ENCODE measurements at places on chromosomes 3 and 15.

DNA sequence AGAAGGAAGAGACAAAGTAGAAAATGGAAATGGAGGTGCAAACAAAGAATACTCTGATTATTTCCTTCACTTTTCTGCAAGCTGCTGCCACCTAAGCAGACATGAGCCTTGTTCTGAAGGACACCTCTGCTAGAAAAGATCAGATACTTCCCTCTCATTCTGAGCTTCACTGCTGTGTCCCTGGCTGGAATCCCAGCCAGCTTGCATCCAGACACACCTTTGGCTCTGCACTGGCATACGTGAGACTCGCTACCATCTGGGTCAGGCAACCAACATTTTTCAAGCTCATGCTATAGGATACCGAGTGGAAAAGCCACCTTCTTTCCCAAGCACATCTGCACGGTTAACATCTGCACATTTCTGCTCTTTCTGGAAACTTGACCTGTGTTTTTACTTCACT lies 166.7 kb upstream of the SUCLG2 start:
- no peak for DNase-seq

DNA sequence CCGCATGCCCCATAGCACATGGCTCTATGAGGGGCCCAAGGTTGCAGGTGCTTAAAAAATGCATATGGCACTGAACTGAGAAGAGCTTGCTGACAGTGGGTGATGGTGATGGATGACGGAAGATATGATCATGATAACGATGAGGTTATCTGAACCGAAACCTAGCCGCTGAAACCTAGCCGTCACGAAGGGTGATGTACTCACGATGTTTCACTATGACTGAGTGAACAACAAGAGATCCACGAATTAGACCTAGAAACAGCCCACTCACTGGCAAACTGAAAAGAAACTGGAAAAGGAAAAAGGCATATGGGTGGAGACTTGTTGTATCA lies 57.6 kb upstream of the BCL6 start:
- peak; percentile 84 for DNase-seq

DNA sequence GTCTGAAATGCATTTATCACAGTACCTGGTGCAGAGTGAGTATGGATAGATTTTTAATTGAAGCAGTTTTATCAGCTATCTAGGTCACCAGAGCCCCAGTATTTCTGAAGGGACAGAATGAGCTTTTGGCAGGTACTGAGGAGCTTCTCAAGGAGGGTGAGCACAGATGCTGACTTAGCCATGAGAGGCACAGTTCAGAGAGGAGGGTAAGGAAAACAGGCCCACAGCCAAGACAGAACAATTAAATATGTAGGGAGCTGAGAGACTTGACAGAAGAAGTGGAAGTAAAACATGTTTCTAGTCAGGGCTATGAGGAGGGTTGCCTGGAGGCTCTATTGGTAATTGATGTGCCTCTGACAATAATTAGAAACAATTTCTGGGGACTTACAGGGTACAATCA lies 20.1 kb downstream of the ZNF80 start:
- no peak for DNase-seq

DNA sequence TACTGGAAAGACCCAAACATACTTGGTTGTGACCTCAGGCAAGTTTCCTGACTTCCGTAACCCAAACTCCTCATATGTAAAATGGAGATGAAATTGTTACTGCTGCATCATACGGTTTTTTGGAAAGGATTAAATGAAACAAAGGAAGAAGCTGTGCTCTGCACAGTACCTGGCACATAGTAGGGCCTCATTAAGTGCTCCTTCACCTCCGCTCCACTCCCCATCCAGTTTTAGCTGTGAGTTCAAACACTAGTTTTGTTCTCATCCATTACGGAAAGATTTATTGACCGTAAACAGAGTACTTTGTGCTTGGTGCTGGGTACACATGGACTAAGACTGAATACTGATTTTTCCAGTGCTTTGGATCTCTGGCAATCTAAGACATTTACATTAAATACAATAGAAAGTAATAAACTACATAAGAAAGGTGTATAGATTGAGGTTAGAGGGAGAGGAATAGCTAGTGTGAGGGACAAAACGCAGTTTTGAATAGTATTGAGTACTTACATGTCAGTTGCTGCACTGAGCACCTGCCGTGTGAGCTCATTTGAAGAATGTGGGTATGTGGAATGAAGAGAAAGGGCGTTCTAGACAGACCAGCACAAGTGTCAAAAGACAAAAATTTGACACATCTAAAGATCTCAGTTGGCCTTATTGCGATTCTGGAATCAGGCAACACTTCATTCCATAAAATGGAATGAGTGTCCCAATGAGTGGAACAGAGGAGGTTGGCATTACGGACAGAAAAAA lies 594 bp upstream of the ICE2 start:
- DNase-seq, result peak; percentile 39

DNA sequence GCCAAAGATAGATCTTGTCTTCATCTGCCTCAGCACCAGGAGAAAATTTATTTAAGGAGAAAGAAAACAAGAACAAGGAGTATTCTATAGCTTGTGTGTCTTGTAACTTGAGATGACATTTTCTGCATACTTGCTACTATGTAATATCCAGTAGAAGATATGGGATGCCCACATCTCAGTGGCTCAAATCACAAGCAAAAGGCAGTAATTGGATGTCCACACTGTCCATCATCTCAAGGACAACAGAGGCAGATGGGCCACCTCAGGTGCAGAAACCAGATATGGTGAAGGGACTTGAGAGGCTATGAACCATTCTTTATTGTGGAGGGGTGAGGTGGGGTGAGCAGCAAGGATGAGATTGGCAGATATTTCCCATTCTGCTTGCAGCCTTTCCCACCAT lies 309.0 kb downstream of the GBE1 start:
- DNase-seq, result no peak
